IMR-90 (cell line): ENCODE measurements at places on chromosomes 3 and 15. TPM values are rescaled to one million over a fixed set of nuclear protein-coding genes. Genes with fewer than 3 reads are reported as not detected.
A peak's percentile ranks its signal among the peaks of the same experiment; 100 is the strongest.

DNA sequence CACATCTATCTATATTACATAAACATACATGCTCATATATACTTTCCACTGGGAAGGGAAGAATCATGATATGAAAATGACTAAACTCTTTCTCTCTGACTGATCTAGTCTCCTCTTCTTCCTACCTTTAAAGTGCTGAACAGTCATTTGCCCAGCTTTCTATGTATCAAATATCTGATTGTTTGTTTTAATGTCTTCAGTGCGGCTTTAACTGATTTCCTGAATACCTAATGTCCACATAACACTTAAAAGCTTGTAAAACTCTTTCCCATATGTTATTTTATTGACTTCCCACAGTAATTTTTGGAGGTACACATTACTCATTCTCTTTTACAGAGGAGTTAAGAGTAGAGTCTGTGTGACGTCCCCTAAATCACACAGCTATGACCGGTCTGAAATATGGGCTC is 28.2 kb downstream of the CPOX start:
- no peak for DNase-seq

GRCh38 chr3:141795276-141795675 is 32.1 kb downstream of the GRK7 start:
- DNase-seq: no peak

GRCh38 chr3:134334901-134335280 is 39.4 kb downstream of the AMOTL2 start:
- DNase-seq: no peak

DNA sequence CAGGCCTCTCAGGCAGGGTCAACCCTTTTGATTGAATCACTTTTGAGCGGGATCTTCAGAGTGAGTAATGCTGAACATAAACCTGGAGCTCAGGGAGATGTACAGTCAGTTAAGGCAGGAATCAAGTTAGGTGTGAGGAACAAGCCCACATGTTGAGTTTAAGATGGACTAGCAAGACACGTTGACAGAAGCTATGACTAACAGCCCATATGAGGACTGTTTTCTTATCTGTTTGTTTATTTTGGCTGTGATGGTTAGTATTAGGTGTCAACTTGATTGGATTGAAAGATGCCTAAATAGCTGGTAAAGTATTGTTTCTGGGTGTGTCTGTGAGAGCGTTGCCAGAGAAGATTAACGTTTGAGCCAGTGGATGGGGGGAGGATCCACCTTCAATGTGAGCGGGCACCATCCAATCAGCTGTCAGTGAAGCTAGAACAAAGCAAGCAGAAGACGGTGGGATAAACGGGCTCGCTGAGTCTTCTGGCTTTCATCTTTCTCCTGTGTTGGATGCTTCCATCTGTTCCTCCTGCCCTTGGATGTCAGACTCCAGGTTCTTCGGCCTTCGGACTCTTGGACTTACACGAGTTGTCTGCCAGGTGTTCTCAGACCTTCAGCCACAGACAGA is 232.3 kb upstream of the STAC start:
- DNase-seq: no peak

GRCh38 chr3:10178892-10179291 is 14.2 kb downstream of the IRAK2 start:
- no peak for DNase-seq

SLC2A2 gene
- total RNA-seq: not detected in 2 replicates

NEO1 gene
- total RNA-seq: 16.3 and 18.3 TPM in 2 replicates

DNA sequence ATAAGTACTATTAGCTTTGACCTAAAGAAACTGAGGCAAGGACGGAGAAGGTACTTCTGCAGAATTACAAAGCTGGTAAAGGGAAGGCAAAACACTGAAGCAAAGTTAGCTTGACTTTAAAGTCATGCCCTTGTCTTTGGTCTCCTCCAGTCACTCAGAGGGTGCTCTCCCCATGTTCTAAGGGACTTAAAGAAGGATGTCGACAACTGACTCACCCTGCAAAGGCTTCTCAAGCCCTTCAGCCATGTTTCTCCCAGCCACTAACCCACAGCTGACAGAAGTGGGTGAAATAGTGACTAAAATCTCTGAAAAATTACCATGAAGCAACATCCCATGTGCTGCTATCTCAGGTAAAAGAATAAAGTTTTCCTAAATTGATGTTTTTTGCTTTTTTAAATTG is 46.4 kb downstream of the SUCLG2 start:
- no peak for DNase-seq

- peak; percentile 98 for DNase-seq
Measured at GRCh38 chr3:11159421-11159904, 5.2 kb downstream of the HRH1 start.

STRIT1 gene
- not detected in 2 replicates for total RNA-seq

ZPLD1 gene
- under 0.01 TPM in 2 replicates for total RNA-seq

DNA sequence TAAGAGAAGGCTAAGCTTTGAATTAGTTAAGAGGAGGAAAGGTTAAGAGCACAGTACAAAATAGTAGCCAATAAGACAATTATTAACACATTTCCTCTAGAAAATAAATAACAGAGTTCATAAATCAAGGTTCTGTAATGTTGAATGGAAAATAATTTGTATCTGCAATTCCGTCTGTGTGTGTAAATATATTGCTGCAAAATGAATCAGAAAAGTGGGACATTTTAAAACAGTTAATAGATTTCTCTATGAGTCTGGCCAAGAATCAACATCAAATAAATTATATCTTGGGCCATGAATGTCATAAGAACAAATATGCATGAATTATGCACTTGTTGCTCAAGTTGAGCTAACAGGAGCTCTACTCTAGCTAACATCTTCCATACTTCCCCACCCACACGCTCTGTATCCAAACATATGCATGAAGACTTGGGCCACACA is 14.2 kb upstream of the SUCNR1 start:
- no peak for DNase-seq

- peak; percentile 81 for DNase-seq
Measured at GRCh38 chr3:141482245-141482922, 4.4 kb upstream of the RASA2 start.

SNX22 gene
- under 0.01 and 0.18 TPM in 2 replicates for total RNA-seq

DNA sequence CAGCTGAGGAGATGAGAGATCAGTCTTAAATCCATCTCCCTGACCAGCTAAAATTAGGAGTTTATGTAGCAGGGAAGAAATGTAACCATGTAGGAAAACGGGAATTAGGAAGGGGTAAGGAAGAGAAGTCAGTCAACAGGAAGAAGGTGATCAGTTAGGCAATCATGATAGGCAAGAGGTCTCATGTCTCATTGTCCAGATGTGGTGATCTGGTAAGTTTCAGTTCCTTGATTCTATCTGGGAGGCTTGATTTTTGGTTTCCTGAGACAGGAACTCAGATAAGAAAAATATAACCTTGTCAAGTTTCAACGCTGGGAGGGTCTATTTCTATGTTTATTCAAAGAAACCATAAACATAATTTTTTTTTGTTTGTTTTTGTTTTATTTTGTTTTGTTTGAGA is 40.3 kb upstream of the TBC1D5 start:
- no peak for DNase-seq

ALS2CL gene
- total RNA-seq: 1.4 and 2.2 TPM in 2 replicates
